ENCODE measurements at places on chromosomes 7 and 10.

GRCh38 chr10:49150426-49150825, 16.6 kb upstream of the FAM170B start:
- DNase-seq = no peak

DNA sequence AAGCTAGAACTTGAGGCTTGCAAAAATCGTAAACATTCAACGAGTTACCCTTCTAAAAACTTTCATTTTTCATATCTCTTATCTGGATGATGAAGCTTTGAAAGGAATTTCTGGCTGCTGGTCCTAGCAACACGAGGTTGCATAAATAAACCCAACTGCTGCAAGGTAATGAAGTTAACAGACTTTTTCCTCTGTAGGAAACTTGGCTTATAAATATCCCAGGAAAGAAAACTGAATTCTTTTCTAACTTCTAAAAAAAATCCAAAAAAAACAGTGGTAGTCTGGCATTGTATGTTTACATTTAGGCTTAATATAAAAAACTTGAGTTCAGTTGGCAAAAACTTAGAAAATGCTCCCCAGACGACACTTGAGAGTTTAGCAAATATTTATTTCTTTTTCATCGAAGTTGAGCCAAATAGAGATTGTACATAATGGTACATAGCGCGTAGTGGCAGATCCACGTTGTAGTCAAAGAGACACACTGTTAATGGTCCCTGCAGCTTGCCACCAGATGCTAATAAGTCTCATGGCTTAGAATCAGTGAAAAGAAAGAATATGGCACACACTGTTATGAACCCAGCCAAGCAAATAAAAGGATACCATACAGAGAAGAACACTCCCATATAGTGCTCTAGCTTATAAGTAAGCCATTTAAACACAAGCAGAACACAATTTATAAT, 200.3 kb upstream of the PCLO start:
- no peak for DNase-seq

- no peak for DNase-seq
These were observed 251.6 kb downstream of the GATA3 start for GRCh38 chr10:8305876-8306652.

DNA sequence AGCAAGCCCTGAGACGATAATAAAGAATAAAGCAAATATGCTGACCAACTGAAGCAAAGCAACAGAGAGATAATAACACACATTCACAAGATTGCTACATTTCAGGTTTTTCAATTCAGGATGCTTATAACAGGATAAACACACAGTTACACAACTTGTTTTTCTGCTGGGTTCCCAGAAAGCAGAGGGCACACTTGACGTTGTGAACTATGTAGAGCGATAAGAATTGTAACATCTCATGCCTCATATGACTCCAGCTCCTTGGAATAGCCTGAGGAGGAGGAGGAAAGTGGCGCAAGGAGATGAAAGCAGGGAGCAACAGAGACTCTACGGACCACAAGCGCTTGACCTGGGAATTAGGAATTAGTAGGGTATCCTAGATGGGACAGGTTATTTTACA, 201.7 kb downstream of the SKAP2 start:
- no peak for DNase-seq

- DNase-seq = peak; percentile 69
These were observed 118.7 kb downstream of the RALA start for GRCh38 chr7:39741942-39742623.

- DNase-seq = no peak
These were observed 113.7 kb downstream of the LRMDA start for GRCh38 chr10:75544993-75545706.

GRCh38 chr10:90743291-90743690, 114.5 kb downstream of the HTR7 start:
- no peak for DNase-seq

DNA sequence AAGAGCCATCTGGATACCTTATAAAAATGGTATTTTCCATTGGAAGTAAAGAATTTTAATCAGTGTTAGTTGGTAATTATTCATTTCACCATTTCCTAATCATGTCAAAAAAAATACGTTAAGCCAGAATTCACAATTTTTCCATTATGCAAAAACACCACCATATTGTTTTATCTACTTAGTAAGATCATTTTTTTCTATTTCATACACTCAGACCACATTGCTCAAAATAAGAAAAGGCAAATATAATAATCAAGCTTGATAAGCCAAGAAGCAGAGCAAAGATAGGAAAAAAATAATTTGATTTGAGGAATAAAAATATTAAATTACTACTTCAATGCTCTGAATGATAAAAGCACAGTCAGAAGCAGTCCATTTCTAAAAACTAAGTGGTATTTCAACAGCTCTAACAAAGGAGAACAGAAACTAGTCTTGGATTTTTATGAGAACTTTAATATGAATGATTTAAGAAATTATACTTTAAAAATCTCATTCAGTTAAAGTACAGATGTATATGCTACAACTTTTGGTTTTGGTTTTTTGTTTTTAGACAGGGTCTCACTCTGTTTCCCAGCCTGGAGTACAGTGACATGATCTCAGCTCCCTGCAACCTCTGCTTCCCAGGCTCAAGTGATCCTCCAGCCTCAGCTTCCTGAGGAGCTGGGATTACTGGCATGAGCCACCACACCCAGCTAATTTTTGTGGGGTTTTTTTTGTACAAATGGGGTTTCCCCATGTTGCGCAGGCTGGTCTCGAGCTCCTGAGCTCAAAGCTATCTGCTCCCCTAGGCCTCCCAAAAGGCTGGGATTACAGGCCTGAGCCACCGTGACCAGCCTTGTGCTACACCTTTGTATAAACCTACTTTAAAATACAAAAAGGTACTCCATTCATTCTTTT, 46.6 kb downstream of the LRRN3 start:
- DNase-seq = no peak

DNA sequence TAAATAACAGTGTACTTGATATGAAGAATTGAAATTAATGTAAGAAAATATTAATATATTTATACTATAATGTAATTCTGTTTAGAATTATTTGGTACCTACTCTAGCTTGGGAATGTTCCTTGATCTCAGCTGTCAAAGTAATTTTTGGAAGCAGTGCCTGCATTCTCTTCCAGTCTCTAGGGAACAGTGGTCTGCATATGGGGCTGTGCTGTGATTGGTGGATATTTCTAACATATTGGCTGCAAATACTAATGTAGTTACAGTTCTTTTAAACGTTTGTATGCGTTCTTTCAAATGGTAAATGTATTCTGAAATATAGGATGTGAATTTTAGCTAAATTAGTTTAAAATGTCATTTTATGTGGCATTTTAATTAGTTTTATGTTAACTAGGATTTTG, 87.2 kb downstream of the PHF14 start:
- DNase-seq = no peak

GRCh38 chr7:66267249-66267648, 62.1 kb downstream of the TPST1 start:
- no peak for DNase-seq

DNA sequence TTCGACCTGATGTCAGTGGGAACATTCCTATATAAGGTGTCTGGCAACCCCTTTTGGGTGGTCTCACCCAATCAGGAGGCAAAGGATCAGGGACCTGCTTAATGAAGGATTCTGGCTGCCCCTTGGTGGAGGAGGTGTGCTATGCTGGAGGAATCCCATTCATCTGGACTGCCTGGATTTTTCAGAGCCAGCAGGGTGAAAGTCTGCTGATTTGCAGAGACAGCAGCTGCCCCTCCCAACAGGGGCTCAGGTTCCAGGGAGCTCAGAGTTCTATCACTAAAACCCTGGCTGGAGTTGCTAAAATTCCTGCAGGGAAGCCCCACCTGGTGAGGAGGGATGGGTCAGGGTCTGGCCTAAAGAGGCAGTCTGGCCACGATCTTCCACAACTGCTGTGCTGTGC, 398.5 kb upstream of the CNTNAP2 start:
- no peak for DNase-seq
